ENCODE measurements at places on chromosomes 5 and 9.

- no peak for DNase-seq
Observed at GRCh38 chr9:132698989-132699388, 28.7 kb downstream of the GTF3C4 start.

- no peak for DNase-seq
Observed at GRCh38 chr5:73447530-73448462, 781 bp downstream of the FOXD1 start.

DNA sequence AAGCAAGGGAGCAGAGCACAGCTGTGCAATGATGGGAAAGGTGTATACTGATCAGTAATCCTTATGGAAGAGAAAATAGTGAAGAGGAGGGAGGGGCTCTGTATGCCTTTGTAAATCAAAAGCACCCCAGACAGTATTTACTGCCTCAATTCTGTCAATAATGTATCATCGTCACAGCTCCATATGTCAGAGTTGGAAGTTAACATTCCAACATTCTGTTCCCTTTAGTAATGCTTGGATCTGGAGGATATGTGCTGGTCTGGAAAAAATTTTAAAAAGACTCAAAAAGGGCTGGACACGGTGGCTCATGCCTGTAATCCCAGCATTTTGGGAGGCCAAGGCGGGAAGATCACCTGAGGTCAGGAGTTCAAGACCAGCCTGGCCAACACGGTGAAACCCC, 310.4 kb downstream of the ACTL7B start:
- no peak for DNase-seq

DNA sequence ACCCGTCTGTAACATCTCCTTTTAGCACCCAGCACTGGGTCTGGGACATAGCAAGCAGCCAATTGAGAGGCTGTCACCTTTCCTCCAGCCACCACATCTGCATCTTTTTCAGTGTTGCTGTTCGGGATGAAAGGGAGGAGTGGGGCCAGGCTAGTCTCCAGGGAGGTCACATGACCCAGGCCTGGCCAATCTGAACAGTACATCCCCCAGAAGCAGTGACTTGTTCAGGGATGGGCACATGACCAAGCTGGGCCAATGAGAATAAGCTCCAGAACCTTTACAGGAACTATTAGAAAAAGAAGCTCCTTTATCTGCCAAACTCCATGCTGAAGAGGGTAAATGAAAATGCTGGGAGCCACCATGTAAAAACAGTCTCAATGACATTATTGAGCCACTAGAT, 359.0 kb downstream of the SLIT3 start:
- DNase-seq = no peak

DNA sequence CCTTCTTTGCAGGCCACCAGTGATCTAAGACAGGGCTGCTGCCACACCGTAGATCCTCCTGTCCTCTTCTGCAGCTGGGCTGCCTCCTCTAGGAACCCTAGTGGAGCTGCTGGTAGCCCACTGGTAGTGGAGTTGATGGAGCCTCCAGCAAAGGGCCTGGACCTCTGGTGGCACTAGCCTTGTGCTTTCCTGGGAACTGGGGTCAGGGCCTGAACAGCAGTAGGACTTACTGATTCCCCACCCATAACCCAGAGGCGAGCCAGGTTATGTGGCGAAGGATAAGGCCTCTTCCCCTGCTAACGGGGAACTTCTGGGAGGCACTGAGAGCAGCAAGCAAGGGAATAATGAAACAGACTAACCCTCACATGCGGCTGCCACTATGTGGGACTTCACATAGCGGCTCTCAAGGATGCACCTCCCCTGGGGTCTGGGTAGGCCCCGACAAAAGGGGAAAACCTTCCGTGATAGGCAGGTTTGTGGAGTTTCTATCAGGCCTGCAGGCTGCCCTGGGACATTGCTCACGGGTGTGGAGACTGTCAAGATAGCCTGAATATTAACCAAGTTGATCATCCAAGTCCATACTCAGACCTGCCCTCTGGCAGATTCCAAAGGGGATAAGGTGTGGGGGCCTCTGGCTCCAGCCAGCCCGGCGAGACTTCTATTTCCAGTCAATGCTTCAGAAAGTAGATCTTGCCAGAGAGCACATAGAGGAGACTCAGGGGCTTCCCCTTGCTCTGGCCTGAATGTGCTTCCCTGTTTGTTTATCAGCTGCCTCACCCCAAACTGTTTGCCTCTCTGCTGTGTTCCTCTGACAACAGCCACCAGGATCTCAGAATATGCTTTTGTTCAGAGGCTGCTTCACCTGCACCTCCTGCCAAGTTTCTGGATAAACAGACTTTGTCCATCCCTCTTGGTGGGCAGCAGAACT, 7.4 kb downstream of the SLC22A4 start:
- no peak for DNase-seq

DNA sequence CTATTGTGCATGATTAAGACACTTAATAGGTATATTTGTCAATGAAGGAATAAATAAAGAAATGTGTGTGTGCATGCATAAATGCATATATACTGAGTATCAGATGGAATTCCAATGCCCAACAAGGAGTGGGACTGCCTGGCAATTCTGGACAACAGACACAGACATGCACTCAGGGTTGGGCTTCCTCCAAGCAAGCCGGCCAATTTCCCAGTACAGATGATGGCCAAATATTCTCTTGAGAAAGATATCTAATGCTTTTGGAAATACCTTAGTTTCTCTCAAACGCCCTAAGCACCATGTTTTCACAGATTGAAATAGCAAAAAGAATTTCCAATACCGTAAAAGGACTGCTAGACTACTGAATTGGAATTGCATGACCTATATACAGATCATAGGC, 11.1 kb downstream of the FTMT start:
- no peak for DNase-seq

- no peak for DNase-seq
Observed at GRCh38 chr5:56525113-56525512, 290.2 kb upstream of the MAP3K1 start.

DNA sequence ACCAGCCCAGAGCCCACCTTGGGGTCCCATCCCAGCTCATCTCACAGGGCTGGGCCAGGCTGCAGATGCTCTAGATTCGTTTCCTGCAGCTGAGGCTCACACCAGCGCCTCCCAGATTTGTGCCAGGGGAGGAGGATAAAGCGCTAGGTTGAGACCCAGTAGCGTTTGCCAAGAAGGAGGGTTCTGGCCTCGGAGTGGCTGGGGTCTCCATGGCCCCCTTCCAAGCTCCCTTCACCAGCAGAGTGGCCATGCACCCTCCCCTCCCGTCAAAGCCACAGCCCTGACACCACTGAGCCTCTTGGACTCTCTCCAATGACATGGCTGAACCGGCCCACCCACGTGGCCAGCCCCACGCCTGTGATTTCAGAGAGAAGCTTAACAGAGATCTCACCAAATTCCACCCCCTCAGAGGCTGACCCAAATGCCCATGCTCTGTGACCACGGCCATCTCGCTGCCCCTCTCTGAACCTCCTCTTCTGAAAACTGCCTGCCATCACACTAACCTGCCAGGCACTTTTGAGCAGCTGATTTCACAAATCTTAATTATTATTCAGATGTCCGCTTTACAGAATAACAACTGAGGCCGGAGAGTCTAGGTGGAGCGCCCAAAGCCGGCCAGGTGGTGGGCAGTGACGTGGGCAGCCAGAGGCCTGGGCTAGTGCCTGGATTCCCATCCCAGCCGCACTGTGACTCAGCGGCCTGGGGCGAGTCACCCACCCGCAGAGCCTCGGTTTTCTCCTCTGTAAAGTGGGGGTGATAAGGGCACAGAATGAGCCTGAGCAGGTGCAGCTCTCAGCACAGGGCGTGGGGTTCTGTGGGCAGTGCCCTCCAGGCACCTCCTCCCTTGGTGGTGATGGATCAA, 155.7 kb downstream of the C9orf50 start:
- no peak for DNase-seq

- no peak for DNase-seq
Observed at GRCh38 chr9:27632254-27632653, 59.0 kb upstream of the C9orf72 start.

DNA sequence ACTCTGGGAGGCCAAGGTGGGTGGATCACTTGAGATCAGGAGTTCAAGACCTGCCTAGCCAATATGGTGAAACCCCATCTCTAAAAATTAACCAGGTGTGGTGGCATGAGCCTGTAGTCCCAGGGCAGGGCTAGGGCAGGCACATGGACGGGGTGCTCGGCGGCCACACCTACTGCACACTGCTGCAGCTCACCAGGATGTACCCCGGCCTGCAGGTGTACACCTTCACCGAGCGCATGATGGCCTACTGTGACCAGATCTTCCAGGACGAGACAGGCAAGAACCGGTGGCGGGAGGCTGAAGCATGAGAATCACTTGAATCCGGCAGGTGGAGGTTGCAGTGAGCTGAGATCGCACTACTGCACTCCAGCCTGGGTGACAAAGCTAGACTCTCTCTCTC, 3.2 kb downstream of the ST6GALNAC4 start:
- no peak for DNase-seq

DNA sequence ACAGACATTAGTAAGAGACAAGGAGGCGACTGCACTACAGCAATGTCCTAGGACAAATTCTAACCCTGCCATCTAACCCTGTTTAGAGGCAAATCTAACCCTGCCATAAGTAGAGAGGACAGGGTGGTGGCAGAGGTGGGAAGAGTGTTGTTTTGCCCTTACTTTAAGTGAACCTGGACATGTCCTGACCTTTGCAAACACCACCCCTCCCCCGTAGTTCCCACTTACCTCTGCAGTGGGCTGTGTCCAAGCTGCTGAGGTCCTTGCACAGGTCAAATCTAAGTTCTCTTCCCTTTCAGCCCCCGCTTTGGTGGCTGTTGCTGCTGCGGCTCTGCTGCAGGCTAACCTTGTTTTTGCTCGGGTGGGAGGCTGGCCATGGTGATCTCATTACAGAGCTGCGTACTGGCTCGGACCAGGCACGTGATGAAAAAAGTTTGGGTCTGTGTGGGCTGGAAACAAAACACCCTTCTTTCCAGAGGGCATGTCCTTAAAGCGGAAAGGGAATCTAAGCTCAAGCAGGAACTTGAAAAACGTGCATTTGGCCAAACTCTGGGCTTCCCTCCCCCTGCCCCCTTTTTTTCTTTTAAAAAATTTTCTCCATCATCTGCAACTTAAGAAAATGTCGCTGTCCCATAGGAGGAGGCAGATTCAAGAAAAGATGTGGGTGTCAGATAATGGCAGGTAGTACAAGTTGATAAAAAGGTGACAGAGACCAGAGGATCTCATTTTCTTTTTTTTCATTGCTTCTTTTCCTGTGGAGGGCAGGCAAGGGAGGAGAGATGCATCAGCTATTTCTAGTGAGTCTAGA, at the start of gene FAXDC2:
TSS of gene FAXDC2 (minus strand) at position 349 of the 808 bp plus-strand sequence. CDS start 12,425 bp downstream, outside the sequence.
- peak; percentile 81 for DNase-seq

DNA sequence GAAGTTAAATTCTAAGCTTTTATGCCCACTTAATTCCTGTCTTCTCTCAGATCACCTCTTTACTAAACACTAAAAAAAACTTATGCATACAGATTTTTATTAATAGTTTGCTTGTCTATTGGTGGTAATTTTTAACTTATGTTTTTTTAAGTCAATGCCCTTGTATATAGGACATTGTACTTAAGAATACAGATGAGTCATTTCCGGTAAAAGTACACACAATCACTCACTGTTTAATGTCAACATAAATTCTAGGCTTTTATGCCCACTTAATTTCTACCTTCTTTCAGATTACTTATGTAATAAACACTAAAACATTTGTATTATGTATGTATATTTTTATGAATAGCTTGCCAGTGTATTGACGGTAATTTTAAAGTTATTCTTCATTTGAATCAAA, 872.8 kb upstream of the CDH9 start:
- DNase-seq = no peak

- no peak for DNase-seq
Observed at GRCh38 chr5:53249529-53250200, 140.1 kb upstream of the MOCS2 start.

DNA sequence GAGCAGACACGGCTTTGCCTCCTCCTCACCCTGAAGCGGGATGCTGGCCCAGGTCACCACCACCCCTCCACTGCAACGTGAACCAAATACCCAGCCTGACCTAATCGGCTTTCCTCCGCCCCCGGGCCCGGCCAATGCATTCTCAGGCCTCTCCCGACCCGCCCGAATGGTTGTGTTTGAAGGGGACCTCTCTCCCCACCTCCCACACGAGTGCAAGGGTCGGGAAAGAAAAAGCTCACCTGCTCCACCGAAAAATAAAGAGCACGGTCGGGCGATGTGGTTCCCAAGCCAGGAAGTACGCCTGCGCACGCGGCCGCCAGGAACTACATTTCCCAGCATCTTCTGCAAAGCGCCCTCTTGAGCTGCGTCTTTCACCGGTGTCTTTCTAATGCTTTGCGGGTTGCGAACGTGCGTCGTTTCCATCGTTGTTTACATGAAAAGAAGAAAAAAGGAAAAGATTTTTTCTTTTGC, at the start of gene ZNF883:
TSS of gene ZNF883 (minus strand) at position 282 of the 471 bp plus-strand sequence.
- DNase-seq = peak; percentile 62

DNA sequence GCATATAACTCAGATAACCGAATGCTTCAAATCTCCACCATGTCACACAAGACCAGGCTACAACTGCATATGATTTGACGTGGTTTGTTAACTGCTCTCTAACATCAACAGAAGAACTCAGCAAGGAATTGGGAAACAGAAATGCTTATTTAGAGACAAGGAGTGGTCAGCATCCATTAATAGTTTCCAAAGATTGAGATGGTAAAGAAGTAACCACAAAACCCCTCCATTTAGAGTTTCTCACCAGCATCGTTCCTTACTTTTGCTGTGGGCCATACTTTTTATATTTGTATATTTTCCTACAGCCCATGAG, 25.2 kb downstream of the DPYSL3 start:
- no peak for DNase-seq

- DNase-seq = no peak
Observed at GRCh38 chr5:5826911-5827310, 404.4 kb downstream of the ICE1 start.

DNA sequence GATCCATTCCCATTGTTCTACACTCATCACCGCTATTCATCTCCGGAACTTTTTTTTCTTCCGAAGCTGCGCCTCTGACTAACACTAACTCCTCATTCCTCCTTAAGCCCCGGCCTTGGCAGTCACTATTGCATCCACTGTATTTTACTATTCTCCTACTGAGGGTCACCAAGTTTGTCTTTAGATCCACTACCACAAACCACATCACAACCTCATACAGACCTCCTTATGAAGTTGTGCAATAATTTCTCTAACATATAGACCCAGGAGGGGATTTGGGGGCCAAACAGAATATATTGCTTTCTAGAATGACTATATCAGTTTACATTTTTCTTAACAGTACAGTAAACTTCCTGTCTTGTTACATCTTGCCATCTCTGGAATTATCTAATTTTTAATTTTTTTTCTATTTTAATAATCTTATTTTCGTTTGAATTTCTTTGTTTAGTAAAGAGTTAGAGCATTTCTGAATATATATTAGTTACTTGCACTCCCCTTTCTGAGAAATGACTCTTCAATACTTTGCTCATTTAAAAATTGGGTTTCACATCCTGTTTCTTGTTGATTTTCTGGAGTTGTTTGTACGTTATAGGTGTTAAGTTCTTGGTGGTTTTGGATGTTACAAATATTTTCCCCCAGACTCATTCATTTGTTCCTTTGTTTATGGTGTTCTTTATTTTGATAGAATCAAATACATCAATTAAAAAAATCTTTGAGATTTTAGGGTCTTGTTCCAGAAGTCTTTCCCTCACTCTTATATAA, 37.1 kb downstream of the DMRT2 start:
- no peak for DNase-seq

All from left ventricle myocardium inferior (tissue), 1 donor.